NCI-H1417 treated with DMSO at 0.1 percent for 48 hours (cell line): ENCODE measurements at places on chromosomes 3 and 15.

GRCh38 chr15:34304613-34305012 lies 33.0 kb downstream of the SLC12A6 start:
- DNase-seq: no peak

DNA sequence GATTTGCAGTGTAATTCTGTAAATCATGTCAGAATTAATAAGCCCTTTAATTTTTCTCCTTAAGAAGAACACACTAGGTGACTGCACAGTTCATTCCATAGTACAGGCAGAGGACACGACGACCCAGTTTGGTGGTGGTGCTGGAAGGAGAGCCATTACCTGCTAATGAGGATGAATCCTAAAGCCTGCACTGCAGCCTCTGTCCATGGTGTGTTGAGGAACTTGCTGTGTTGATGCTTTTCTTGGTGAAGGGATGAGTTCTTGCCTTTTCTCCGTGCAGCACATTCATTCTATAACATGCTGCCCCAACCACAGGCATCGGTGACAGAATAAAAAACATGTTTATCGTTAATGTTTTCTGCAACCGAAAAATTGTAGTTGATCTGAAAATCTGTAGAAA lies 89.6 kb upstream of the VEPH1 start:
- no peak for DNase-seq

- no peak for DNase-seq
Measured at GRCh38 chr3:196821806-196822355, 45.8 kb upstream of the SENP5 start.

- DNase-seq: no peak
Measured at GRCh38 chr15:27545494-27546255, 553.4 kb downstream of the OCA2 start.

DNA sequence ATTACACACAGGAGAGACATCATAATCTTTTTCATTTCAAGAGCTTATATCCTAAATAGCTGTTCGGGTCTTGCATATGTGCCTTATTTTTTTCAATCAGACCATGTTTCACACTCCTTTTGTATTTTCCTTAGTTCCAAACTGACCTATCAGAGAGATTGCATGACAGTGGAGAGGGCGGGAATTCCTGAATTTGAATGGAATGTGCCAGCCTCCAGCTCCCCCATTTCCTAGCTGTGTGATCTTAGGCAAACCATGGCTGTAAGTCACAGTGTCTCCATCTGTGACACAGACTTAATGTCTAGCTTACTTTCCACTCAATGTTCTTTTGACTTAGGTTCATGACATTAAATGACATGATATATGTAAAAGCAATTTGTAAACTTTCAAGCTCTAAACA lies 62.0 kb upstream of the CSTA start:
- DNase-seq: no peak

- no peak for DNase-seq
Measured at GRCh38 chr3:149343951-149344350, 10.5 kb upstream of the TM4SF18 start.

DNA sequence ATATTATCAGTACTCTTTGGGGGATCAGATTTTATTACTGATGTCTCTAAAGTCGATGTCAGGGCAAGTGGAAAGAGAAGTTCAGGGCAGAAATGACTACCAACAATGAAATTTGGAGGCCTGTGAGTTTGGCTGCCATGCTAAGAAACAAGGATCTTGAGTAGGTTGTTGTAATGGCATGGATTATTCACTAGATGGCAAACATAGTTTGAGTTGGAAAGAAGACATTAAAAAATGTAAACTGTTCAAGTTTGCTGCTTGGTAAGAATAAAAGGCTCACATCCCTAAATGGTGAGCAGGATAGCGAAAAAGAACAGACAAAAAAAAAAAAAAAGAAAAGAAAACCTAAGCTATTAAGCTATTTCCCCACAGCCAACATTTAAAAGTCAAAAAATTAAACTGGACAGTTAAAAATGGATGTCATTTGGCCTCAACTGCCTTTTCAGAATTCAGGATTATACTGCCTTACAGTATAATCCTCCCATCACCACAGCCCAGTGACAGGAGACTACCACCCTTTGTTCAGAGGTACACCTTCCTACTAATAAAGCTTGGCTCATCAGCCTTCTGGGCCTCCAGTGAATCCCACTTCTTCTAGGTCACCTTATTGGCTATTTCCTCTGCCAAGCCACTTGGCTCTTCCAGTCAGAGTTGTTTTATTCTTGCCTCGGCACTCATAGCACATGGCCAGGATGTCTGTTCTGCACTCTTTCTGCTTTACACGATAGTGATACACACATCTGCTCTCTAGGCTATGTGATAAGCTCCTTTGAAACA lies 163.7 kb downstream of the PLD1 start:
- DNase-seq: no peak

DNA sequence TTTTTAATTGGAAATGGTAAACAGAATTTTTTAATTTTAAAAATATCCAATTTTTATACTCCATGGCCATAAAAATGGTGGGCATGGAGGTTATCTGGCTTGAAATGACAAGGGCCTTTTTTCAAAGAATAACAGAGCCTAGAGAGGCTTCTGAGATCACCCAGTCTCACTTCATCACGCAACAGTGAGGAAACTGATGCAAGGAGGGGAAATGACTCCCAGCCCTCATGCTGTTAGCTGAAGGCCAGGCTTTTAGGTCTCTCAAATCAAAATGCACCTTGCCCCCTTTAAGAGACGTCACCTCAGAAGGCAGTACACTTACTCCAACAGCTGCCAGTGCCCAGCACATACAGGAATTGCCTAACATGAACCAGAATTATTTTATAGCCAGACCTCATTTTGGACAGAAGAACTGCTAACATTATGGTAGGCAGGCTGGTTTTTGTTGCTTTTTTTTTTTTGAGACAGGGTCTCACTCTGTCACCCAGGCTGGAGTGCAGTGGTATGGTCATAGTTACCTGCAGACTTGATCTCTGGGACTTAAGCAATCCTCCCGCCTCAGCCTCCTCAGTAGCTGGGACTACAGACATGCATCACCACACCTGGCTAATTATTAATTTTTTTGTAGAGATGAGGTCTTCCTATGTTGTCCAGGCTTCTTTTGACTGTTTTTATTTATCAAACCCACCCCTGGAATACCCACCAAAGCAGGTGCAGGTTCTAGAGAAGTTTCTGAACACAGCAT lies 9.1 kb downstream of the RAB43 start:
- DNase-seq: no peak

GRCh38 chr3:103052236-103052830 lies 617.5 kb downstream of the ZPLD1 start:
- no peak for DNase-seq
